Cardiac septum (tissue), 1 donor: ENCODE measurements at places on chromosomes 3 and 15. TPM values are rescaled to one million over a fixed set of nuclear protein-coding genes. Genes with fewer than 3 reads are reported as not detected.

- no peak for DNase-seq
Measured at GRCh38 chr15:83458381-83458780, 11.2 kb downstream of the SH3GL3 start.

DNA sequence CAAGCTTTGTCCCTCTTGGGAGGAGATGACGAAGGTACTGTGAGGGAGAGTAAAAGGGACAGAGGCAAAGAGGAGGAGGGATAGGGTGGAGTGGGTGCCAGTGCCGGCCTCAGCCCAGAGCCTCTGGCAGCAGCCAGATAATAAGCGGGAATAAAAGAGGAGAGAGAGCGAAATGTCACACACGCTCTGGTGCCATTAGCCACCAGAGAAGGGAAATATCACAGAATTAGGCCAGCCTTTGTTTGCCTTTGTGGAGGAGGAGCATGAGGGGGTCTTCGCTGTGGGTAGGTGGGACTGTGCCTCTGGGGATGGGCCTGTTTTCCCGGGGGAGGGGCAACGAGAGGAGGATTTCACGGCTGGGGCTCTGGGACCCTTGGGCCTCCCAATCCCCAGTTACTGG lies 67.8 kb downstream of the LINGO1 start:
- DNase-seq, result no peak

Gene POPDC2
- 702 TPM for total RNA-seq

Gene CX3CR1
- total RNA-seq, result 1.3 TPM

DNA sequence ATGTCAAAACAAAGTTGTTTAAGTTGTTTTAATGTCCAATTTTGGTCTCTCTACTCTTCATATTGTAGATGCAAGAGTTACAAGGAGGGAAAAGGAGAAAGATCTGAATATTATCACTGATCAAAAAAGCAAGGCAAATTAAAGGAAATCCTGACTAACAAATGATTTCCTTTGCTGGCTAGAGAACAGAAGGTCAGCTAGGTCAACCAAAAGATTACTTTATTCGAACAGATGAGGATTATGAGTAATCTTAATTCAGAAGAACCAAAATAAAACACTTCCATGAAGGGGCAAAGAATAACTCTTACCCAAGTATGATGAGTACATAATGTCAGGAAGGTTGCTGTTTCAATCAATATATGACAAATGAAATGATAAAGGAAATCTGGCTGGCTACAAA lies 33.8 kb downstream of the CPNE4 start:
- no peak for DNase-seq

Gene PLCH1
- total RNA-seq, result 0.16 TPM

GRCh38 chr3:194723846-194724618 lies 38.3 kb downstream of the FAM43A start:
- peak; percentile 41 for DNase-seq

GRCh38 chr15:41979493-41980266 lies 7.3 kb upstream of the EHD4 start:
- peak; percentile 31 for DNase-seq

GRCh38 chr15:29890336-29891095 lies 68.2 kb upstream of the TJP1 start:
- no peak for DNase-seq

DNA sequence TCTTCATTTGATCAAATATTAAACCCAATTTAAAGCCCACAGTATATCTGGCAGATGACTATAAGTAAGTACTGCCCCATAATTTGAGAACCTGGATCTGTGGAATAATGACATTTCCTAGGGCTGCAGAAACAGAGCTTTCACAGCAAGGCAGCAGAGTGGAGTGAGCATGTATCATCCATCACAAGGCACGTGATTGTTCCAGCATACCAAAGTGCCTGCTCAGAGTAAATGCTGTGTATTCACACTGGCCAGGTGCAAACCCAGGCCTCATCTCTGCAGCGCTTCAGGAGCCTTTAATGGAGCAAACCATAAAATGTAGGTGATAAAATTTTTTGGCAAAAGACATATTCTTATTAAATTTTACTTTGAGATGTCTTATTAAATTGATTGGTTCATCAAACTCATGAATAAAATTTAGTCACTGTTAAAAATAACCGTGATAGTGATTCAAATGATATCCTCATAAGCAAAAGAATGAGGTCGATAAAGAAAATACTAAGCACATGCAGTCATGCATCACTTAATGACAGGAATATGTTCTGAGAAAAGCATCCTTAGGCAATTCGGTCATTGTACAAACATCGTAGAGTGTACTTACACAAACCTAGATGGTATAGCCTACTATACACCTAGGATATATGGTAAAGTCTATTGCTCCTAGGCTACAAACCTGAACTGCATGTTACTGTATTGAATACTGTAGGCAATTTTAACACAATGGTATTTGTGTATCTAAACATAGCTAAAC lies 99.3 kb upstream of the SLC24A5 start:
- DNase-seq, result no peak

DNA sequence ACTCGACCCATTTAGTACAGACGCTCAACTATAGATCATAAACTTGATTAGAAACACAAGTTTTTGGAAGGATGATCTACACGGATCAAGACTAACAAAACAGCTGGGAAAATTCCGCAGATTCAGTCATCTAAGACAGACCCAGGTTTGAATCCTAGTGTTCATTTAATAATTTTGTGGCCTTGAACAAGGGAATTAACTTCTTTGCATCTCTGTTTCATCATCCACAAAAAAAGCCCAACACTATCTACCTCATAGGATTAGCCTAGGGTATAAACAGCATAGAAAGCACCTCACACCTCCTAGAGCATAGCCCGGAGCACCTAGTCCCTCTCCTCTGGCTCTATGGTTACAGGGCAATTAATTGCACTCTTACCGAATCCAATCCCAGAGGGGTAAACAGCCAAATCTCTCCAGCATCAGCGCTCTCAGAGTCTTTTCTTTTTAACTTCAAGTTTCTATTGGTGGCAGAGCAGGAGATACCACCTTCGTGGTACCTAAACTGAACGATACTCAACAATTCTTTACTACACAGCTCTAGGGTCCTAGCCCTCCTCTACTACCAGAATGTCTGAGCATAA lies 3.5 kb downstream of the TBL1XR1 start:
- DNase-seq, result no peak

Gene GRAMD1C
- total RNA-seq, result 0.70 TPM

- no peak for DNase-seq
Measured at GRCh38 chr3:112736805-112737566, 96.0 kb upstream of the CCDC80 start.

- no peak for DNase-seq
Measured at GRCh38 chr3:138873471-138874278, 38.9 kb upstream of the PIK3CB start.

DNA sequence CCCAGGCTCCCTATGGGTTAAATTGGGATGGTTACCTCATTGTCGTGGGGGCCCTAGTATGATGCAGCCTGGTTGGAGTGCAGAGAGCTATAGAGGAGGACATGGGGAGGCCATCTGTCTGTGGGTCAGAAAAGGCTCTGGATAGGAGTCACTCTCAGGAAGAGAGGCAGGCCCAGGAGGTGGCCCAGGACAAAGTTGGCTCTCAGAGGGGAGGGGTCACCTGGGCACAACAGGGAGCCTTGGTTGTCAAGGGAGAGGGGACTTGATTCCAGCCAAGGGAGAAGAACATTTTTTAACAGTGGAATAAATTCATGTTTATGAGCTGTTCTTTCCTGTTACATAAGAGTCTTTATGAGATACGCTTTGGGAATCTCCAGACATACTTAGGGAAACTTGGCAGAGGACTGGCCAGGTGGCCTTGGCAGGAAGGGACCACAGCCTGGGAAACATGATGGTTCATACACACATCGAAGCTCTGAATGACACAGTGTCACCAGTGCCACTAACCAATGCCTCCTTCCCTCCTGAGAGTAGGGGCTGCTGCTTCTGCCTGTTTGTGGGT lies 27.5 kb upstream of the LCTL start:
- DNase-seq, result no peak

Gene CTSH
- 38.8 TPM for total RNA-seq

GRCh38 chr3:14118400-14119381 lies 6.0 kb downstream of the CHCHD4 start:
- no peak for DNase-seq

Gene NMNAT3
- total RNA-seq, result 9.7 TPM

DNA sequence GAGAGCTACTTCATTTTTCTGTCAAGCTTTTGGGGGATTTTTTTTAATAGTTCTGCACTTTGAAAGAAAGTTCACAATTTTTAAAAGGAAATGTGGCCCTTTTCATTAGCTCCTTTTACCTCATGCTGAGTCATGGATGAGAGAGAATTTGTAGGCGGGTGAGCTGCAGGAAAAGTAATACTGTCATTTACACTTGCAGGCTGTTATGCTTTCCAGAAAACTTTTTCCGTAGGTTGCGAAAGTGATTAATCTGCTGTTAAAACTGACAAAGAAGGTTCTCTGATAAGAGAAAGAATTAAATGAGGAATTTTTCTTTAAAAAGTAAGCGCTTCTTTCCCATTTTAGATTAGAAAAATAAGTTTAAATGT lies 430.2 kb downstream of the LPP start:
- no peak for DNase-seq

GRCh38 chr15:90376789-90377188 lies 11.3 kb upstream of the IQGAP1 start:
- no peak for DNase-seq

DNA sequence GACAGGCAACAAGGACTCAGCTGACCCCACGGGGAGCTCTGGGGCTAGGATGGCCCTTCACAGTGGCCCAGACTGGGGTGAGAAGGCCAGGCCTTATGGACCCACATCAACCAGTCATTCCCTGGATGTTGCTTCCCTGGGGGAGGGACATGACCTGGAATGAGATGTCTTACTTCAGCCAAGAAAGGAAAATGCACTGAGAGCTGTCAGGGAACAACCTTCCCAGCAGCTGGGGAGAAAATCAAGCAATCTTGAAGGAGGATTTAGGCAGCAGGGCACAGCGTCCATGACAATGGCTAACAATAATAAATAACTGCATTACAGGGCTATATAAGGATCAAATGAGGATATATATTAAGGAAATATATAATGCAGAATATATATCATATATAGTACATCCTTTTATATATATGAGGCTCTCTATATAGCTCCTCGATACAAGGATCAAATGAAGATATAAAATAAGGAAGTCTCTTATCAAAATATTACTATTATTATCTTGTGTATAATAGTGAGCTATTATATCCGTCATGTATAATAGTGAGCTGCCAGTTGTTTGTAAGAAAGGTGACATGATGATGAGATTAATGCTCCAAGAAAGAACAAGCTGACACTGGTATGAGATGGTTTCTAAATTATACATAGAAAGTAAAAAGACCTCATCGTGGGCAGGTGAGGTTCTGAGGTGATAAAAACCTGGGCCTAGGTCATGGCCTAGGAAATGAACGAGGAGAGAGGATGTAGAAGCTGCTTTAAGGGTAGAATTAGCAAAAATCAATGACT lies 117.8 kb upstream of the LIPC start:
- no peak for DNase-seq

Gene SPINT1
- total RNA-seq, result 0.59 TPM

- no peak for DNase-seq
Measured at GRCh38 chr15:60477164-60477563, 1.8 kb downstream of the ICE2 start.

- DNase-seq, result peak; percentile 100
Measured at GRCh38 chr3:50298836-50299637, at the start of the genes HYAL3 and NAA80. Gene HYAL3, minus strand, starts transcription at chr3:50299405. Its CDS starts 3,803 bp downstream, at chr3:50295602. Gene NAA80, minus strand, starts transcription at chr3:50299405. Its CDS starts 1,942 bp downstream, at chr3:50297463.

GRCh38 chr3:94362393-94362792 lies 299.5 kb downstream of the NSUN3 start:
- DNase-seq, result no peak

- DNase-seq, result no peak
Measured at GRCh38 chr3:164390046-164390445, 688.2 kb downstream of the SI start.

Gene BBS4
- total RNA-seq, result 12.1 TPM

DNA sequence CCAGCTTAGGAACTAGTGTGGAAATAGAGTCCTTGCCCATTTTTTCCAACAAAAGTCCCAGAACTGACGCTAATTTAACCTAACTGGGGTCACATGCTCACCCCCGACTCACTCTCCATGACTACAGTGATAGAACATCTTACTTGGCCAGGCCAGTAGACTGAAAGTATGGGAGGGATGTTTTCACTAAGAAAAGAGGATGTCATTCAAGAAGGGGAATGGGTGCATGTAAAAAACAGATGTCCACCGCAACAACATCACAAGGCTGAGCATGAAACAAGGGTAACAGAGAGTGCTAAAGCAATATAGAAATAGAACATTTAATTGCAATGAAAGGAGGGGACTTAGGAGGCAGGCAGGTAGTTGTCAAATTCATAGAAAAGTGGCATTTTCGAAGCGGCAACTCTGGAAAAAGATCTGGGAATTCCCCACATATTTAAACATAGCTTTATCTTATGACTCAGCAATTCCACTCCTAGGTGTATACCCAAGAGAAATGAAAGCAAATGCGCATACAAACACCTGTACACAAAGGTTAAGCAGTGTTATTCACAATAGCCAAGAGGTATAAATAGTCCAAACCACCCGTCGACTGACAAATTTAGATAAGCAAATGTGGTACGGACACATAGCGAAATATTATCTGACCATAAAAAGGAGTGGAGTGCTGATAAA lies 41.1 kb upstream of the UBE2E2 start:
- no peak for DNase-seq

DNA sequence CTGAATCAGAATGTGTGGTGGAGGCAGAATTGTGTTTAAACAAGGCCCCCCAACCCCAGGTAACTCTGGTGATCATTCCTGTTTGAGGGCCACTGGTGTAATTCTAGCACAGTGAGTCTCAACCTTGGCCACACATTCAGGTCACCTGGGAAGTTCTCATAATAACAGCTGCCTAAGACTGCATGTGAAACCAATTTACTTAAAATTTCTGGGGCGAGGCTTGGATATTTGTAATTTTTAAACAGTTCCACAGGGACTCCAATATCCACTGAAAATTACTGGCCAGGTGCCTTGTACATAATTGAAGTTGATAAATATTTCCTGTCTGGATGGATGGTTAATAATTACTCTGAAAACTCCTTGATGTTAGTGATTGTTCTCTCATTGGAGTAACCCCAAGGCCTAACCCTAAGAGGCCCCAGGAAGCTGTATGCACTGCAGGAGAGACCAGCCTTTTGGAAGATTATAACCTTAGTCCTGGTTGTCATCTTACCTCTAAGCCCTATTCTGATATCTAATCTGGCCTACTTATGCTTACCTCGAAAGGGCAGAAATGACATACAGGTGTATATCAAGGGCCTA lies 25.7 kb upstream of the EPHB1 start:
- no peak for DNase-seq

Gene CCDC54
- not detected for total RNA-seq

DNA sequence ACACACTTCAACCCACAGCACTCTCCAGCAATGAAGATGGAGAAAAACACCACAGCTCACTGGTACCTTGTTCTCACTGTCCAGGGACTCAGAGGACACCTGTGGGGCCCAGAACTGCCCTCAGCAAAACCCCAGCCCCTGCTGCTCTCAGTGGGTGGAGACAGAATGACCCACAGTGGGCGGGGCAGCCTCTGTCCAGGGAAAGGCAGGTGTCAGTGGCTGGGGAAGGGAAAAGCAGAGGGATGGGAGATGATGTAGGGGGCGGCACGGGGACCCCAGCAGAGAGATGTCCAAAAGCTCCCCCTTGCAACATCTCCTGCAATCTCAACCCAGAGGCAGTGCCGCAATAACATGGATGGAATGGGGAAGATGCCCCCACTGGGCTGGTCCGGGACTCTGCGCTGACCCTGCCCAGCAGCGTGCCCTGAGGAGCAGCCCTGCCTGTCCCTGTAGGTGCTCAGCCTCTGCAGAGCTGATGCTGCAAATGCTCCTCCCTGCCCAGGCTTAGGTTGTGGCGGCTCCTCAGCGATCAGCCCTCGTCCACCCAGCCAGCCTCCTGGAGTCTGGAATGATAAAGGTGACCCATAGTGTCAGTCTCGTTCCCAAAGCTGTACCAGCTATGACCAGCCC lies 193.9 kb downstream of the XXYLT1 start:
- peak; percentile 66 for DNase-seq

GRCh38 chr15:91499774-91500383 lies 353.6 kb upstream of the SLCO3A1 start:
- no peak for DNase-seq

Gene THSD4
- total RNA-seq, result 116 TPM
